ENCODE measurements at places on chromosomes 2 and 18.

DNA sequence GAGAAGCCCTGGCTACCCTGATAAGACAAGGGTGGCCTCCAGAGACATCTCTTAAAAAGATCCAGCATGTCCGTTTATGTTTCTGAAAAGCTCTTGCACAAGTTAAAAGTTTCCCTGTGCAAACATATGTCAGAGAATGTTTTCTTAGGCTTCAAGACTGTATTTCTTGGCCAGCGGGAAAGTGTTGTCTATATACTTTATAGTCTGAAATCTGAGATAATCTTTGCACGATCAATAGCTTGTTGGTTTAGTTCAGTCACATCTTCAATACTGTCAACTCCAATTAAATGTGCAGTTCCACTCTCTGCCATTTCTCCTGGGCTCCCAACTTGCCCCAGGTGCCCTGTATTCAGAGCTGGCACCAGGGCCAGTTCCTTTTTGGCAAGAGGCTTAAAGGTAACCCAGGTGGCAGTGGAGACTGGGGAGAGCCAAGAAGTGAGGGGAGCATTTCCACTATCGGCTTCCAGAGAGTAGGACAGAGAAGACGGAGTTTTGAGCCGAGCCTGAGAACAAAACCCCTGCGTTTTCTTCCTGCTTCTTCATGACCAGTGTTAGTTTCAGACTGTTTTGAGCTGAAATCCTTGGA lies 64.4 kb downstream of the ACOXL start:
- DNase-seq, result no peak

DNA sequence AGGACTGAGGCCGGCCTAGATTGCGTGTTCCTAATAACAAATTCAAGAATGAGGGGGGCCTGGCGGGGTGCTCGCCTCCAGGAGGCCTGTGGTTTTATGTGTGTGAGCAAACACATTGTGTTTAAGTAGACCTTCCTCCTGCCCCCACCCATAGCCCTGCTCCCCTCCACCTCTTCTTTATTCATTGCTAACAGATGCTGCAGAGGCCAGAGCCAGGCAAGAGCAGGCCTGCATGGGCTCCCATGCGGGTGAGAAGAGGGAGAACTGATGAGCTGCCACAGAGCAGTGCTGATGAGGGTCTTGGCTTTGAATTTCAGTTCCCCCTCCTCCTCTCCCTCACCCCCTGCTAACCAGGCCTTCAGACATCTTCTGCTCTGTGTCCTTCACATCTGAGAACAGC lies 154.6 kb downstream of the OSR1 start:
- no peak for DNase-seq

DNA sequence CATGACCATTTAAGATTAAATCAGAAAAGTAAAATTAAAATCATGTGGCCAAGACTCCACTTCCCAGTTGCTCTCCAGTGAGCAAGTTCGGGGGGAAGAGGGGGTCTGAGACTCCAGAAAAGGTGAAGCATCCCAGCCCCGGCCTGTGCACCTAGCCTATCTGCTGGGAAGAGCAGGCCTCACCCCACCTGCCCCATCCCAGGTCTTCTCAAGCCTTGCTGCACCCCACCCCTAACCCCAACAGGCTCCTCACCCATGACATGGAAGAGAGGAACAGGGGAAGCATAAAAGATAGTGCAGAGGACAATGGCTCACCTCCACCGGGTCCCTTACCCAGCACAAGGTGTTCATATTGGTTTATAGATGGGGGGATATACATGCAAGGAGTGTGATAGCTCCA lies 14.6 kb downstream of the CIB4 start:
- DNase-seq, result no peak

DNA sequence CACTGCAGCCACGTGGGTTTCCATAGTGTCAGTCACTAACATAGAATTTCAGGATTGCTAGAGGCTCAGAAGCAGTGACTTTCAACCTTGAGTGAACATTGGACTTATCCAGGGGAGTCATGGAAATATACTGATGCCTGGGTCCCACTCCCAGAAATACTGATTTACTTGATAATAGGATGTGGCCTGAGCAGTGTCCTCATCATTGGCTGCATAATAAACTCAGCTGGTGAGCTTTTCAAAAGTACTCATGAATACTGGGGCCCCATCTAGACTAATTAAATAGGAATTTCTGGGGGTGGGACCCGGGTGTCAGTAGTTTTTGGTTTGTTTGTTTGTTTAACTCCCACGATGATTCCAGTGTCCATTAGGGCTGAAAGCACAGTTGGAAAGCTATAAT lies 141.4 kb downstream of the COL4A4 start:
- DNase-seq, result no peak

- DNase-seq, result no peak
Observed at GRCh38 chr2:7840651-7841380, 841.0 kb upstream of the ID2 start.

GRCh38 chr2:68258851-68259250 lies 6.5 kb upstream of the PPP3R1 start:
- DNase-seq, result no peak

DNA sequence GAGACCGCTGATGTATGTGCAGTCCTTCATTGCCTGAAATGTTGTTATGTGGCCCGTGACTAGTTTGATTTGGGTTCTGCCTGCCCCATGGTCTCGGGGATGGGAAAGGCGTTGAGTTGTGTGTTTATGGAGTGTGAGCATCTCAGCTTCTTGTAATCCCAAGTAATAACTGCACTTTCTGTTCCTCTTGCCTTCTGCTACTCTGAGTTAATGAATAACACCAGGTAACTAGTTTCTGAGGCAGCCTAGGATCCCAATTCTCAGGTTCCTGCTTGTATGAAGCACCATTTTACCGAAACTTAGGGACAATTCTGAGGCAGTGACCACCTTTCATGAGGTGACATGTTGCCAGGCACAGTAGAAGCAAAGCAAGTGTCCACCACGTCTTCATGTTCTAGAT lies 170.0 kb downstream of the ALK start:
- DNase-seq, result no peak

DNA sequence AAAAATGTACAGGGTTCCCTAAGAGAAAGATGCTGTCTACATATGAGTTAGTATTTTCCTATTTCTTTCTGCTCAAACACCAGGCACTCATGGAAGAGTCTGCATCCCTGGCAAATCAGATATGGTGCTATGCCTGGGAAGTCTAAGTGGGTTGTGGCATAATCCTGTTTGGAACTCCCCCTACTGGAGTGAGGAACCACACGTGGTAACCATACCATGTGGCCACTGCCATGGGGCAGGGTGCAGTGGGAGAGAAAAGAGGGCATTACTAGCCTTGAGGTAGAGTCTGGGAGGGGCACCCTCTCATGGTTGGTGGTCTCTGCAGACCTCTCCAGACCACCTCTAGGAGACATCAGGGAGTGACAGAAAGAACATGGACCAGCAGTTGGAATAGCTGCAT lies 257.9 kb upstream of the ATP5MC3 start:
- DNase-seq, result no peak

DNA sequence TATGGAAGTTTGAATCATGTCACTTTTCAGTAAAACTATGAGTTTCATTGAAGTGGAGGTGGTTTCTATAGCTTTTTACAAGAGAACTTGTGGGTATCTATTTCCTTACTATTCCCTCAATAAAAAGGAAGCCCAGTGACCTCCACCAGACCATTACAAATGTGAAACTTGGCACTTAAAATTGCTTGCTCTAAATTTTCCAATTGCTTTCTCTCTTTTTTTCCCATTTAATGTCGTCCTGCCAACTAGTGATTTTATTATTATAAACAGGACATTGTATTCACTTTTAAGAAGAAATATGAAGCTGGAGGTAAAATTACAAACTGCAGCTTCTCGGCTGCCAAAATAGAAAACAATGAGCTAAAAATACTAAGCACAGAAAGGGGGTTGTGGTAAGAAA lies 208.2 kb upstream of the ALPP start:
- DNase-seq, result no peak

GRCh38 chr18:8762968-8763367 lies 57.6 kb downstream of the MTCL1 start:
- no peak for DNase-seq

DNA sequence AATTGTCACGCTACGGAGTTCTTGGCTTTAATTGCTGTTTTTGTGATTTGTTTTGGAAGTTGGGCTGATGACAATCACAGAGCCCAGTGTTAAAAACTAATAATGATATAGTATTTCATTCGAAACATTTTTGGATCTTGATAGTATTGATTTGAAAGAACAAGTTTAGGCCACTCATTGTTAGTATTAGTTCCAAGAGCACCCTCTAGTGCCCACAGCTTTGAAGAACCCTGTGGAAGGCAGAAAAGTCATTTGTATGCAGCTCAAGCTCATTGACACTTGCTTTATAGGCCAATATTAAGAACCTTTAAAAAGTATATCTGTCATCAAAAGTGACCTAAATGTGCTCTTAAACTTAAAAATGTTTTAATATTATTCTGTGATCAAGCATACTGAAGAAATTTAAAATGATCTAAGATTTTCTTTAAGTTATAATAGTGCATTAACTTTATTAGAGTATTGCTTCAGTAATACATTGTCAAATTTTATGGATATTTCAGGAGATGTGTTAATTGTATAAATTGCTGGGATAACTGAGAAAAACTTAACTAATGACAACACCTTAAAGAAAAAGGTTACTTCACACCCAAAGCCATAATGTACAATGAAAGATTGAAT lies 191.0 kb downstream of the GRB14 start:
- DNase-seq, result peak; percentile 35

- DNase-seq, result no peak
Observed at GRCh38 chr2:239260546-239261327, 140.1 kb downstream of the HDAC4 start.

GRCh38 chr2:1685957-1686783 lies 58.1 kb downstream of the PXDN start:
- no peak for DNase-seq

DNA sequence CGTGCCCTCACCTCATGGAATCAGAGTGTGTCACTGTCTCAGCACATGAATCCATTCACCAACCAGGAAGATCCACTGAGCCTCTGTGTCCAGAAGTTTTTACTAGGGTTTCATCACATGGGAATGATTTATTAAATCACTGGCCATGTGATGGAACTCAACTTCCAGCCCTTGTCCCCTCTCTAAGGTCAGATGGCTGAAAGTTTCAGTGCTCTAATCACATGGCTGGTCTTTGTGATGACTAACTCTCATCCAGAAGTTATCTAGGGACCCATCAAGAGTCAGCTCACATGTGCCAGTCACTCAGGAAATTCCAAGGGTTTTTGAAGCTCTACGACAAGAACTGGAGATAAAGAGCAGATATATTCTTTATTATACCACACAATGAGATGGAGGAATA lies 140.5 kb upstream of the GYPC start:
- DNase-seq, result no peak

DNA sequence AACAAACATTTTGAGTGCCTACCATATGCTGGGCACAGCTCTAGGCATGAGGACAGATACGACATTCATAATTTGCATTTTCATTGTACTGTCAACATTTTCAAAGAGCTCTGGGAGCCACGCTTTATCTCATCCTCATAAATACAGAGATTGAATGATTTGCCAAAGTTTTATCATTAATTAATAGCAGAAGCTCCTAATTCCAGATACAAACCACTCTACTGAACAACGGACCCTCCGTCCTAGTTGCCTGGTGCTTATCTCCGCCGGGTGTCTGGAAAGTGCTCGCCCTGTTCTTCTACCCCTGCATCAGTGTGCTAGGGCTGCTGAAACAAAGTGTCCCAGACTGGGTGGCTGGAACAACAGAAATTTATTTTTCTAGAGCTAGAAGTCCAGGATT lies 23.8 kb downstream of the SERTAD2 start:
- DNase-seq, result no peak

GRCh38 chr18:22026362-22026761 lies 143.0 kb upstream of the GATA6 start:
- DNase-seq, result no peak

GRCh38 chr18:70250781-70251180 lies 38.1 kb upstream of the SOCS6 start:
- no peak for DNase-seq

DNA sequence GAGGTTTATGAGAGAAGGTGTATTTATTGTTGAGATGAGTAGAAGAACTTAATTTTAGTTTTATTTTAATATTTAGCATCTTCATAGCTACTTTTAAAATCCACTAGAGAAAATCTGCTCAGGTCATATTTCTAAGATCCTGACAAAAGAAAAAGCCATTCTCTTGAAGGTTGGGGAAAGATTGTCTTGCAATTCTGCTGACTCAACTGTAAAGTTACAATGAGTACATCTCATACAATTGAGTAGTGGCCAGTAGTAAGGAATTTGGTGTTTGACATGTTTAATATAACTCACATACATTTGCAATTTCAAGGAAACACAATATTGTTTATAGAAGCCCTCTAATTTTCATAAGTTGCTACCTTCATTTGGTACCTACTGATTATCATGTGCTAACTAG lies 344.5 kb downstream of the LRRTM1 start:
- DNase-seq, result no peak

DNA sequence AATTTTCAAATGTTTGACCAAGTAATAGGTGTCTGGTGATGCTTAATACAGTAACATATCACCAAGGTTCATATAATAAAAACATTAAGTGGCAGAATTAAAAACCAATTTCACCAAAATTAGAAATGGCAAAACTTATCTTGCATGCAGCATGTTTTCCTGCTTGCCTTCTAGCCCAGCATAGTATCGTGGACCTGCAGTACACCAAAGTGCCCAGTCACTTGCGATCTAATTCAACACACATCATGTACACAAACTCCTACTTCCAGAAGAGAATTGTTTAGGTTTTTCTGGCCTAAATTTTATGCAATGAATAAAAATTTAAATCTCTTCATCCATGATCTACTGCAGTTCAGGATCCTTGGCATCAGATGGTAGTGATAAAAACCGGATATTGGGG lies 28.9 kb downstream of the LPIN2 start:
- no peak for DNase-seq

GRCh38 chr2:155485141-155485842 lies 786.8 kb downstream of the KCNJ3 start:
- DNase-seq, result no peak

DNA sequence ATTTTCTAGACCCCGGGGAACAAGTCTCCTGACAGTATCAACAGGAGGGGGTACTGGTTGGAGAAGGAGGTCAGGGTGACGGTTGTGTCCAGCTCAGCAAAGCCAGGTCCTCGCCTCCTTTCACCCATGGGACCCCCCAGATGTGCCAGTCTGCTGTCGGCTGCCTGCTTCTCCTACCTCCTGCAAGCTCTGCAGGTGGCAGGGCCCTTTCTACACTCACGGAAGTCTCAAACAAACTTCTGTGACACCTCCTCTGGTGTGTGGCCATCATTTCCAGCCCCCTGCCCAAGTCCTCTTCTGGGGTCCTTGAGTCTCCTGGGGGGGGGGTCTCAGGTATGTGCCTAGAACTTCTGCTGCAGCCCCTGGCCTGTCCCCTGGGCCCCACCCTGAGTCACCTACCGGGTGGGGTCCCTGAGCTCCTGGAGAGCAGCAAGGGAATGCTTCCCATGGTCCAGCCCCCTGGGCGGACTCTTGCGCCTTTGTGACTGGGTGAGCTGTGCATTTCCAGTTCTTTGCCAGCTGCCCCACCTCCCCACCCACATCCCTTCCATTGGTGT lies 12.8 kb downstream of the SH3RF3 start:
- DNase-seq, result no peak

DNA sequence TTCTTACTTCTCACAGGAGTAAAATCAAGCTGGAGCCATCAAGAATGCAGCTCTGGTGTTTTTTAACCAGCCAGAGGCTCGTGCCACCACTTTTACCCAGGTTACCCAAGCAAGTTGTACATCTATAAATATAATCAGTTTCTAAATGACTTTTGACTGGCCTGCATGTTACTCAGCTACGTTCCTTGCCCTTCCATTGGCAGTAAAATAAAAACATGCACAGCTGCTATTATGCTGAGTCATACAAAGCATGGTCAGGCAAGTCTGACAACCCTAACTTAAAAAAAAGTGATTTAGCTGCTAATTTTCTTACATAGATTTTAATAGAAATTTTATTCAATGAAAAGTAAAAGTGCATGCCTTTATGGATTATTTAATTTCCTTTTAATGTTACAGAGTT lies 111.7 kb upstream of the CSRNP3 start:
- no peak for DNase-seq

Data from NCI-H2081 treated with DMSO at 0.1 percent for 48 hours (cell line).